ENCODE measurements at places on chromosomes 13 and 19.

DNA sequence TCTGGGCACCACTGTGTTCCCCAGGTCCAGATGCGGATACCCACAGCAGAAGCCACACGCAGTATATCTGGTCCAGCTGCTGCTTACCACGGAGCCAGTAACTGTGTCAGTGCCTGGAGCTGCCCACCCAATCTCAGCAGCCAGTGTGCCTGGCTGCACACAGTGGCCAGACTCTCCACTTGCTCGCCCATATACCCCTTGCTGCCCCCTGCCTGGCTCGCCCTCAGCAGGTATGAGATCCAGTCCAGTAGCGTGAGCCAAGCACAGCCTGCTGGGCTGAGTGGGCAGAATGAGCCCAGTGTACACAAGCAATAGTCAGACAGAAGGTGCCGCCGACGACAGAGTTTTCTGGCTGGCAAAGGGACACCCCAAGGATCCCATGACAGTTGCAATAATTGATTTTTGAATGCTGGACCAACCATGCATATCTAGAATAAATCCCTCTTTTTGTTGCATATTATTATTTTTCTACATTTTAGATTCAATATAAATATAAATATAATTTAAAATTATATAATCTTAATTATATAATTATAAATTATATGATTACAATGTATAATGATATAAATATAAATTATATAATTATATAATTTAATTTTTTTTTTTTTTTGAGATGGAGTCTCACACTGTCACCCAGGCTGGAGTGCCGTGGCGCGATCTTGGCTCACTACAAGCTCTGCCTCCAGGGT is 918.8 kb upstream of the MIR17HG start:
- no peak for DNase-seq

DNA sequence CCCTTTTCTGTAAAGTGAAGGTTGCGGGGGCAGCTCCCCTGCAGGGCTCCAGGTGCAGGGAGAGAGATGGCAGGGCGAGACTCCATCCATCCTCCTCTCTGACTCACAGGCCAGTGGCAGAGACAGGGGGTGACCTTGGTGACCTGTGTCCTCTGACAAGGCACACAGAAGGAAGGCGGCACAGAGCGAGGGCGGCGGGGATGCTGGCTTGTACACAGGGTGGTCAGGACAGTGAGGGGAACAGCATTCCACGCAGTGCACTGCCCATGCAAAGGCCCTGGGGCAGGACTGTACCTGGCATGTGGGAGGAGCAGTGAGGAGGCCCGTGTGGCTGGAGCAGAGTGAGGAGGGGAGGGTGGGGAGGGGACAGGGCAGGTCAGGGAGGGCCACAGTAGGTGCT is 7.7 kb downstream of the NDUFA11 start:
- DNase-seq, result no peak

DNA sequence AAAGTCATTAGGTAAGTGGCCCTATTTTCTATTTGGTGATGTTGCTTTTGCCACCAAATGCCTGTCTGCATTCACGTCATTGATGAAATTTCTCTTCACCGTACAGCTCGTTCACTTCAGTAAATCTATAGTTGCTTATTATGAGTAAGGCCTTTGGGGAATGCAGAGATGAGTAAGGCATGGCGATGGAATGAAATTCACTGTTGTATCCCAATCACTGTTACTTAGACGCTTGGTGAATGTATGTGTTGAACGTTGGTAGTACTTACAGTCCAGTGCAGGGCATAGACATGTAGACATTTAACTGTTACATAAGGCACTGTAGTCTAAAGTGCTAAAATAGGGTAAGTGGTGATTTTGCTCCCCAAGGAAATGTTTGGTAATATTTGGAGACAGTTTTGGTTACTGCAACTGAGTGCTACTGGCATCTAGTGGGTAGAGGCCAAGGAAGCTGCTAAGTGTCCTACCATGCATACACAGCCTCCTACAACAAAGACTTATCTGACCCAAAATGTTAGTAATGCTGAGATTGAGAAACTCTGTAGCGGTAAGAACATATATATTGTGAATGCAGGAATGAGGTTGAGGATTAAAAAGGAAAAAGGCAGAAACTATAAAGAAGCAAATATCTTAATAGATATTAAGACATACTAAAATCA is 5.8 kb downstream of the AKAP11 start:
- no peak for DNase-seq

DNA sequence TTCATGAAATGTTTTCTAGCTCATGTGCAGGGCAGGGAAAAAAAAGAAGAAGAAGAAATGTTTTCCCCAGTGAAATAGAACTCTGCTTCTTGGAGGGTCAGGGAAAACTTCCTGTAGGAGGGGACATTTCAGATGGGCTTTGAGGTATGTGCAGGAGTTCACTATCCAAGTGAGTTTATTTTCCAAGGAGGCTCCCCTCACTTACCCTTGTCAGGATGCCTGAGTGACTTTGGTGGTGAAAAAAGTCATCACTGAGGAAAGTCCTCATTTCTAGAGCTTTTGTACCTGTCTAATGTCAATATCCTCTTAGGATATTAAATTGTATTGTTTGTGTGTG is 656 bp upstream of the C3 start:
- DNase-seq, result no peak

DNA sequence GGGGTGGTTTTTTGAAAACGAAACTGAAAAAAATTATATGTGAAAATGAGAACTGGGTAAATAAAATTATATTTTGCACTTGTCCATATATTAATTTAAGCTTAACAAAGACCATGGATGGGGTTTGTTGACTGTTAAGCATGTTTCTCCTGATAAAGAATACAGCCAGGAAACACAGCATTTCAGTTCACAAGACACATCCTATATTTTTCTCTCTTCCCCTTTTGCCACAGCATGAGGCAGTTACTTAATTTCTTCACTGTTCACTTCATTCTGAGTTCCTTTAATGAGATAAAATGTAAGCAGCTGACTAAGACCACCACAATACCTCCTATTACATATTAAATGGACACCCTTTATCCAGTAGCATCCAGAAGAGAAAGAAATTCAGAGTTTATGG is 64.0 kb downstream of the RXFP2 start:
- no peak for DNase-seq

GRCh38 chr19:4638317-4638716 is 999 bp upstream of the TNFAIP8L1 start:
- no peak for DNase-seq

DNA sequence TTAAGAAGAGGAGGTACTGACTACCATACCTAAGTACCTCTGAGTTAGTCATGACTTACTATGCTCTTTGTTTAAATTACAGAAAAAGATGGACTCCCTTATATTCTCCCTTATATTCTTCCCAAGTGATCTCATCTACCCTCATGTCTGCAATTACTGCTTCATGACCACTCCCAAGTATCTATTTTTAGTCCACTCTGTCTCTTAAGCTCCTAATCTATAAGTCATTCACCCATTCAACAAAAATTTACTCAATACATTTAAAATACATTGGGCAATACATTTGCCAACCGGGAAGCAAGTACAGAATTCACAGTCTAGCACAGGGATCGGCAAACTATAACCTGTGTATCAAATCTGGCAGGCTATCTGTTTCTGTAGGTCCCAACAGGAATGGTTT is 42.6 kb downstream of the KPNA3 start:
- no peak for DNase-seq

DNA sequence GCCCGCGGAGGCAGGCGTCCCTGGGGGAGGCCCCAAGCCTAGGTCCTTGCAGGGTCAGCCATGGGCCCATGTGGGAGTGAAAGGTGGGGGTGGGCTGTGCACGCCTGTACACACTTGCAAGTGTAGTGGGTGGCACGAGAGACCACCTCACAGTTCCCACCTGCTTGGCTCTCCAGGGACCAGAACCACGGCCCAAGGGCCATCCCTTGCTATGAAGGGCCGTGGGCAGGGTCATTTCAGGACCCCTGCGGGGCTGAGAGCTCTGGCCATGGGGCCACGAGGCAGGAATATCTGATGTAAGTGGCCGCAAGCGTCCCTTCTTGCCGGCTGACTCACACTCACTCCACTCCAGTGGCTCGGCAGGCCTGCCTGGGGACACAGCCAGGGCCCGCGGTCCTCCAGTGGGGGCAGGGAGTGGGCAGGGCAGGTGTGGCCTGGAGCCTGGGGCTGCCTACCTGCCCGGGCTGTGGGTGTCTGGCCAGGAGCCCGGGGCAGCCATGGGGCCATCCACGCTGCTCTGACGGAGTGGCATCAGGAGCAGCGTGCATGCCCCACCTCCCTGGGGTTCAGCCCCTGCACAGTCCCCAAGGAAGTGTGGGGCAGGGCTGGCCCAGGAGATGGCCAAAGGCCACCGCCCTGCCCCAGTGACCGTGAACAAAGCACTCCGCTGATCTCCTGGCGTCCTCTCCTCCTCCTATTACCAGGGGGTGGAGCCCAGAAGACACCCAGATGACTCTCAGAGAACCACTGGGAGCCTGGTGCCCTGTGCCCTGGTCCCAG is 8.6 kb upstream of the MKNK2 start:
- DNase-seq, result no peak

- DNase-seq, result no peak
Measured at GRCh38 chr19:52658595-52658994, 20.4 kb upstream of the ZNF83 start.

DNA sequence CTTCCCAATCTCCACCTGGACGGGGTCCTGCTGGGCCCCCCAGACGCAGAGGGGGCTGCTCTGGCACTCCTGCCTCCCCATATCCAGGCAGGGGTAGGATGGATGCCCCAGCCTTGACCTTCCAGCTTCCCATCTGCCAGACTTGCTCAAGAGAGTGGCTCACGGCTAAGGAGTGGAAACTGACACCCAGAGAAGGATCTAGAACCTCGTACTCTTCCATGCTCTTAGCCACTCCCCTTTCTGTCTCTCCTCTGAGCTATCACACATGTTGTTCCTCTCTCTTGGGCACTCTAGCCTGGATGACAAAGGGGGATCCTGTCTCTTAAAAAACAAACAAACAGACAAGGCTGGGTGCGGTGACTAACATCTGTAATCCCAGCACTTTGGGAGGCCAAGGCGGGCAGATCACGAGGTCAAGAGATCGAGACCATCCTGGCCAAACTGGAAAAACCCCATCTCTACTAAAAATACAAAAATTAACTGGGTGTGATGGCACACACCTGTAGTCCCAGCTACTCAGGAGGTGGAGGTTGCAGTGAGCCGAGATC is 12.2 kb upstream of the FUT5 start:
- no peak for DNase-seq

DNA sequence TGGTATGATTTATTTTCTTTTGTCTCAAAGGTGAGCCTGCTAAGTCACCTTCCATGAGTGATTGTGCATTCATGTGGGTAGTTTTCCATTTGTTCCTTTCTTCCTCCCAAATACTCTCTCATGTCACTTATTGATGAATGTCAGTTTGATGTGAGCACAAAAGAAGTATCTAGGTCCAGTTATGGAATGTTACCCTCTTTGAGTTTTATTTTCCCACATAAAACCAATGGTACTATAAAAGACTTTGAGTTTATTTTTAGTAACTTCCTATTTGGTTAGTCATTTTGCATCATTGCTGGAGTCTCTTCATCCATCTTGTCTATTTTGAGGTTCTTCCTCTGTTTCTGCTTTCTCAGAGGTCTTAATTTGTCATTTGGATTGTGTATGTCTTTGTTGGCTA is 321.3 kb downstream of the GPC6 start:
- DNase-seq, result no peak

GRCh38 chr19:55468054-55468393 is 3.5 kb upstream of the C19orf85 start:
- DNase-seq, result no peak

DNA sequence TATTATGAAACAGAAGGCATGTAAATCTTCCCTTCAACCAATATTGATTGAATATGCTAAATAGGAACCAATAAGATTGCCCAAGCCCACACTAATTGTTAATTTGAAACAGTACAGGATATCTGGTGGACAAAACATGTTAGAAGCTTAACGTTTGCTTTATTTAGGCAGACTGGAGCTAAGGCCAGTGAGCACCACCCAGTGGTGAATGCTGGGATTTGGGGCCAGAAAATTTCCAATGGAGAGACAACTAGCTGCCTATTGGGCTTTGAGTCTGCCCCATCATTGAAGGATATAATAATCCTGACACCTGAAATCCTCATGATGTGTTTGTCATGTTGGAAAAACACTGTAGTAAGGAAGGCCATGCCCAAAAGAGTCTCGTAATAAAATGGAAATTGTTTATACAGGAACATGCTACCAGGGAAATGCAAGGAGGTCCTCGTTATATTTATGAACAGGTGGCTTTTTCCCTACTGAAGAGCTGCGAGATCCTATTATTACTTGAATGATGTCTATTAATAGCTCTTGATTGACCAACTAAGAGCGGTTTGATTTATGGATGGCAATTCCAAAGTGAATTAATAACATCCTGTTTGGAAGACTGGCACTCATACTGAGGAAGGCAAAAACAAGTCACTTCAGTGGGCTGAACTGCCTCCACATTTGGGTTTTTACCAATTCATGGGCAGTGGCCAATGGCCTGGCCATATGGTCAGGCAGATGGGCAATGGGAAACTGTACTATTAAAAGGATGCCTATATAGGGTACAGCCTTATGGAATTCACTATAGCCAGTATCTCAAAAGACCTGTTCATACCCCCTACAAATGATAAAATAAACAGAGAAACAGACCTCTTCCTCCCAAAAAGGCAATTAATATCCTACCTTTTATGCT is 8.7 kb downstream of the SIGLECL1 start:
- peak; percentile 11 for DNase-seq
